ENCODE measurements at places on chromosomes 4 and X.

DNA sequence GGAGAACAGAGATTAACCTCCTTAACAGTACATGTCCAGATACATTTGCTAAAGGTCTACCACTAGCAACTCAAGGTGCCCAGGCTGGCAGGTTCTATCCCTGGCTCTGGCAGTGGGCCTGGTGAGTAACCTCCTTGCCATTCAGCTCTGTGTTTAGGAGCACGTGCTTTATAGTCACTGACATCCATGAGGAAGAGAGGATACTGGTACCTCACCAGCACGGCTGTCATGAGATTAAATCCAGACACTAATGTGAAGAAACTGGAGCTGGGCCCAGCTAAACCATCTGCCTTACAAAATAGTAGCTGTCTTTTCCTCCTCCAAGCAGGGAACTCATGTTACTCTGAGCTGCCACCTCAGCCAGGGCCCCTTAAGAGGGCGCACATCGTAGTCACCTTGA, 45.3 kb downstream of the GPRASP3 start:
- no peak for DNase-seq

- DNase-seq, result no peak
Measured at GRCh38 chrX:66023385-66024091, 16.3 kb downstream of the VSIG4 start.

DNA sequence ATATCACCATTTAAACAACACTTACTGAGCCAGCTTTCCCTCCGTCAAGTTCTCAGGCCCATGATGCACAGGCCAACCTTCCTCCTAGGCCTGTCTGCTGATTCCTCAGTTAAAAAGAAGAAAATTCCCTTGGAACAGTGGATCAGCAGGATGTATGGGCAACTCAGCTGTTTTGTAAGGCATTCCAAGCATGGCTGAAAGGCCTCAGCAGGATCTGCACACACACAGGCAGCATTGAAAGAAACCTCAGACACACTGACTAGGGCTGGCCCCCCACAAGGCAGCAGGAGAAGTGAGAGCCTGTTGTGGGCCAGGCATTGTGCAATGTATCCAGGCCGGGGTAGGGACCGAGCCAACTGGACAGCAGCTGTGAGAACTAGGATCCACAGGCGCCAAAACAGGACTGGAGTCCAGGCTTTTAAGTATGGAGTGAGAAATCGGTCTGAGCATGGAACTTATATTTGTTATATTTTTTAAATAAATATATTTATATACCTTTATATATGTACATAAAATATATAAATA, 171.4 kb downstream of the NWD2 start:
- no peak for DNase-seq

DNA sequence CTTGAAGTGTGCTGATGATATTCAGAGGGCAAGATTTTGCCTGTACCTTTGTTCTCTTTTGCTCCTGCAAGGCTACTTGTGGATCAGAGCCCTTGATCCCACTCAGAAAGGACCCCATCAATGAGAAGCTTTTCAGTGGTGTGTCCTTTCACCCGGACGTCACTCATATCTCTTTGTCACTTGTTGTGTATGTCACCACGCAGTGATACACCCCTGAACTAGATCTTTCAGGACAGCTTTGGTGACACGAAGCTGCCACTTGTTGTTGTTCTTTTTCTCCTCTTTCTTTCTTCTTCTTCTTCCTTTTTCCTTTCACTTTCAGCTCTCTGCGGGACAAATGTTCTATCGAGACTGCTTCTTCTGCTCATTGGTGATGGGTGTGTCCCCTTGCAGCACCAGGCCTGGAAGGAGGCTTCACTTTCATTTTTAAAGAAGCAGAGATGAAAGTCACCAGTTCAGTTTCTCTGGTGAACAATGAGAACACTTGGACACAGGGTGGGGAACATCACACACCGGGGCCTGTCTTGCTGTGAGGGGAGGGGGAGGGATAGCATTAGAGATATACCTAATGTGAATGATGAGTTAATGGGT, 83.6 kb downstream of the NBDY start:
- no peak for DNase-seq

DNA sequence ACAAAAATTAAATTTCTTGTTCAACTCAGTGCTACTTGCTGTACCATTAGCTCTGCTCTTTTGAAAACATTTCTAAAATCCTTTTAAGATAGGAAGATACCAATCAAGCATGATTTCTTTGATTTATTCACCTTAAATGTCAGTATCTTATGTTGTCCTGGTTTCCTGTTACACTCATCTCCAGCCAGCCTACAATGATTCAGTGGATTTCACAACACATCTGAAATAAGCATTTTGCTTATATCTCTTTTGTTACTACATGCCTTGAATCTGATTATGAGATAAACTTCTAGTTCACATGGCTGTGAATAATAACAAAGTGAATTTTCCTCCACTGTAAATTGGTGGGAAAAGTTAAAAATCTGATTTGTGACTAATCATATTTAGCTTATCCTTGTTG, 112.5 kb upstream of the BMP3 start:
- DNase-seq, result no peak

DNA sequence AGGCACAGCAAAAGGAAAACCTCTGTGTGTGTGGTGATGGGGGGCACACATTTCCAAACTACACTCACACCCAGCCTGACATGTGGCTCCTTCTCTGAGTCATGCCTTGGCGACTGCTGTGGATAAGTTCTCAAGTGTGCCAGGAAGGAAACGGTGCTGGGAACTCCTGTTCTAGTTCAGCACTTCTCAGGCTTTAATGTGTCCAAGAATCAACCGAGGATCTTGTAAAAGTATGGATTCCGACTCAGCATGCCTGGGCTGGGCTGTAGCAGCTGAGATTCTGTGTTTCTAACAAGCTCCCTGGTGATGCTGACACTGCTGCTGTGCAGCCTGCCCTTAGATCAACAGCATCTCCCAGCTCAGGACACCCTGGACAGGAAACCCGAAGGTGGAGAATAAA, 20.2 kb downstream of the CLNK start:
- no peak for DNase-seq

DNA sequence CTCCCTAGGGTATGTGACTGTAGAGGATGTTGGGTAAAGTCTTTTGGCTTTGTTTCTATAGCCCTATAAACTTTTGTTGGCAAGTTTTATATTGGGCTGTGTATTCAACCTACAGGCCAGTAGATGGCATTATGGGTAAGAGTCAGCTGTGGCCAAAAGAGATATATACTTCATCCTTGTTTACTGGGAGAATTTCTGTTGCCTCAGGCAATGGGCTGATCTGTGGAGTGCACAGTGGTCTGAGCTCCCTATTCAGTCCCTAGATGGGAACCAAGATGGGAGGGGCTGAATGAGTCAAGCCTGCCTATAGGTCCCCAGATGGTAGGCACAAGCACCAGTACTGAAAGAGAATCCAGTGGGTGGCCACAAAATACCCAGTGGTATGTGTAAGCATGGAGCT, 580.6 kb downstream of the EPHA5 start:
- DNase-seq, result no peak

DNA sequence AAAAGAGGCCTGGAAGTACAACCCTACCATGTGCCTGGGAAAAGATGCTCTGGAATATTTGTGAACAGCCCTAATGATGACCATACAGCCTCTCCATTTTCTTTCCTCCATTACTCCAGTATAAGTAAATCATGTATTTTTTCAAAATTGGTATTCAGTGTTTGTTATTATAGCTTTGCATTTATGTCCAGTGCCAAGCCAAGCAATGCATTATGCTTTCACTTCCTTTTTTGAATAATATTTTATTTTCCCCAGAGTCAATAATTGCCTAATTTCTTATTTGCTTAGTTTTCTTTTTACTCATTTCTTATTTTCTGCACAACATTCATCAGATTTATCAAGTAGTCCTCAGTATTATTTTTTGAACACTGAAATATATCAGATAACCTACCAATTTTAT, 49.3 kb upstream of the EOLA2 start:
- DNase-seq, result no peak

GRCh38 chr4:126544276-126544675, 1088.5 kb upstream of the INTU start:
- DNase-seq, result no peak

DNA sequence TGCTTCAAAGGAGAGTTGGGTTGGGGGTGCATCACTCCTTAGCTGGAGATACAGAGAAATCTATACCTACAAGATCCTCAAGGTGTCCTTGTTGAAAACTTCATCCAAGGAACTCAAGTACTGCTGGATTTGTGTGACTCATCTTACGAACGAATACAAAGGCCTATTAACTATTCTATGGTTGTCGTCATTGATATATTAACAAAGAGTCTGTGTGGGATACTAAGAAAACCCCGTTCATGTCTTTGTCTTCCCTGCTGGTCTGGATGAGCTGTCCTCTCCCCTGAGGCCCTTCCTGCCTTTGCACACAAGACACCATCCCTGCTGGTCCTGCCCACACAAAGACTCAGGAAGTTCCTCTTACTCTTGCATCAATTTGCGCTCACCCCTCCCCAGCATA, 54.9 kb upstream of the IRF2 start:
- DNase-seq, result no peak

DNA sequence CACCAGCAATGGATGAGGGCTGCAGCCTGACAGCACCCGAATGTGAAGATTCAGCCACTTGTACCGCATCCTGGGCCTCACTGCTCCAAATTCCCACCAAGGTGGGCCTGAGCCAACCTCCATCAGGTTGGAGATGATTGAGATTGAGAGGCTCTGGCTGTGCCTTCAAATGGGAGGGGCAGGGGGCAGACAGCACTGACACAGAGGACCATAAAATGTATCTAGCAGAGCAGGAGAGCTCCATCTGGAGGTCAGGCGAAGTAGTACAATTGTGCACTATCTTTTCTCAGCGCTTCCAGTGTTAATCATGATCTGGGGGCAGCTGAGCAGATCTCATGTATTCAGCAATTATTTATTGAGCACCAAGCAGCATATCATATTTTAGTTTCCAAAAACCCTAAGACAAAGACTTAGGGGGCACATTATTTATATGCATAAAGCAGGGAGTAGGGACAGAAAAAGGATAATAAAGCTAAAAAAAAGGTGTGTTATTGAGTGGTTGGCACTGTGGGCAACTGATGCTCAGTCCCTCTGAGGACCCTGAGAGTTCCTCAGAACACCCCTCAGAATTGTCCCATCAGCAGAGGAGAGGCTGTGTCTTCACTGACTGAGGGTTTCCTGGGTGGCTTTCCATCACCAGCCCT, 31.6 kb upstream of the C1QTNF7 start:
- DNase-seq, result no peak

DNA sequence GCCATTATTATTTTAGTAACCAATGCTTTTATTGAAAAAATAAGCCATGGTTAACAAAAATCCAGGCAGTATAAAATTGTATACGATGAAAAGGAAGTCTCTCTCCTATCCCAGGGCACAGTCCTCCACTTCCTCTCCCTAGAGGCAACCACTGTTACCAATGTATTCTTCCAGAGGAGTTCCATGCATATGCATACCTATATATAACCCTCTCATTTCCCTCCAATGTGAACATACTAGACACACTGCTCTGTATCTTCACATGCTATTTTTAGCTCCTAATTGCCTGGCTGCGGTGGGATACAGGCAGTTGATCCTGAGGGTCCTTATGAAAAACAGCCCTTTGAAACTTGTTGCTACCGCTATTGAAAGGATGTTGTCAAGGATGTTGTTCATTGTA, 33.8 kb downstream of the PRPS1 start:
- DNase-seq, result no peak

Measured in NCI-H1417 treated with DMSO at 0.1 percent for 48 hours (cell line).